ENCODE measurements at places on chromosomes 13 and 19. TPM values are rescaled to one million over a fixed set of nuclear protein-coding genes. Genes with fewer than 3 reads are reported as not detected.
A peak's percentile ranks its signal among the peaks of the same experiment; 100 is the strongest.

Gene TFPT
- 8.8 TPM for total RNA-seq

Gene PSG7
- total RNA-seq = not detected

Gene EFNA2
- not detected for total RNA-seq

Gene SLC5A5
- total RNA-seq = not detected

Gene SLC25A23
- 89.6 TPM for total RNA-seq

Gene PSG1
- not detected for total RNA-seq

Gene WASF3
- 20.0 TPM for total RNA-seq

Gene C19orf85
- total RNA-seq = not detected

Gene EHD2
- total RNA-seq = 195 TPM

Gene CD33
- total RNA-seq = 11.7 TPM

Gene FGF21
- not detected for total RNA-seq

- DNase-seq = no peak
Observed at GRCh38 chr13:83563499-83563898, 318.8 kb downstream of the SLITRK1 start.

DNA sequence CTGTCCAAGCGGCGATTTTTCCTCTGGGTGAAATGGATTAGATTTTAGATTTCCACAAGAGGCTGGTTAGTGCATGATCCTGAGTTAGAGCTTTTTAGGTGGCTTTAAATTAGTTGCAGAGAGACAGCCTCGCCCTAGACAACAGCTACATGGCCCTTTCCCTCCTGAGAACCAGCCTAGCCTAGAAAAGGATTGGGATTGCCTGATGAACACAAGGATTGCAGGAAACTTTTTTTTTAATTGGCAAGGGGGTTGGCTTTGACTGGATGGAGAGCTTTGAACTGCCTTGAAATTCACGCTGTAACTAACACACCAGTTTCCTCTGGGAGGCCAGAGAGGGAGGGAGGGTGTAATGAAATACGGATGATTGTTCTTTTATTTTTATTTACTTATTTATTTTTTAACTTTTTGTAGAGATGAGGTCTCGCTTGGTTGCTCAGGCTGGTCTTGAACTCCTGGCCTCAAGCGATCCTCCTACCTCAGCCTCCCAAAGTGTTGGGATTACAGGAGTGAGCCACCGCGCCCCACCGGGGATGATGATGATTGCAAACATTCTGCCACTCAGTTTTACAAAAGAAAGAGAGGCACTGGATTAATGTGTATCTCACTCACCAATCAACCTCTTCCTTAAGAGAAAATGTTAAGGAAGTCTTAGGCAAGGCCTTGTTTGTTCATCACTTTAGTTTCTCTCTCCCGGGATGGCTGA is 1.9 kb downstream of the LDLR start:
- DNase-seq = no peak

DNA sequence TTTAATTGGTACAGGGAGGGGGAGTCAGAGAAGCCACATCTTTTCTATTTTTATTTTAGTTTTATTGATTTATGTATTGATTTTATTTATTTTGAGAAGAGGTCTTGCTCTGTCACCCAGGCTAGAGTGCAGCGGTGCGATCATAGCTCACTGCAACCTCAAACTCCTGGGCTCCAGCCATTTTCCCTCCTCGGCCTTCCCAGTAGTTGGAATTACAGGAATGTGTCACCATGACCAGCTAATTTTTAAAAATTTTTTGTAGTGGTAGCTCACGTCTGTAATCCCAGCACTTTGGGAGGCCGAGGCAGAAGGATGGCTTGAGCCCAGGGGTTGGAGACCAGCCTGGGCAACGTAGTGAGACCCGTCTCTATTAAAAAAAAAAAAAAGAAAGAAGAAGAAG is 4.1 kb downstream of the IL27RA start:
- DNase-seq = no peak

GRCh38 chr19:41887711-41888382 is 4.9 kb downstream of the ARHGEF1 start:
- no peak for DNase-seq

- no peak for DNase-seq
Observed at GRCh38 chr13:20332361-20333096, 100.4 kb upstream of the GJB6 start.

- DNase-seq = no peak
Observed at GRCh38 chr19:14033946-14034345, 2.4 kb downstream of the IL27RA start.

DNA sequence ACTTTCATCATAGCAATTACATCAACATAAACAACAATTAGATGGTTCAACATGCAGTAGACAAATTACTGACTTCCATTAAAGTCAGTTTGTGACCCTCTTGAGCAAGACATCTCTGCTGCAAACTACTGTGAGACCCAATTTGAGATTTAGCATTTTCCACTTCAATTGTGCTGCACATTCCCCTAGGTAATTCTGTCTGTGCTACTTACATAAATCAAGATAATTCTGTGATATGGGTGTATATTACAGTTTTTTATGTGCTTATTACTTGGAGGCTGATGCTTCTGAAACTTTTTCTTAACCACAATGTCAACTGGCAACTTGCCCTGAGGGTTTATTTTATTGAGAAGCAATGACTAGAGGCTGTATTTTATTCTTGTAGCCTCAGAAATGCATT is 1714.4 kb downstream of the OLFM4 start:
- DNase-seq = no peak

DNA sequence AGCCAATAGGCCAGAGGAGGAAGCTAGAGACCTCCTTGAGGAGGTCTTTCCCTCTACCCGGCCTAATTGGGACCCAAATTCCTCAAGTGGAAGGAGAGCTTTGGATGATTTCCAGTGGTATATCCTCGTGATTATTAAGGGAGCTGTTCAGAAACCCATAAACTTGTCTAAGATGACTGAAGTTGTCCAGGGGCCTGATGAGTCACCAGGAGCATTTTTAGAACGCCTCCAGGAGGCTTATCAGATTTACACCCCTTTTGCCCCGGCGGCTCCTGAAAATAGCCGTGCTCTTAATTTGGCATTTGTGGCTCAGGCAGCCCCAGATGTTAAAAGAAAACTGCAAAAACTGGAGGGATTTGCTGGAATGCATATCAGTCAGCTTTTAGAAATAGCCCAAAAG is 198.1 kb downstream of the ZNF486 start:
- DNase-seq = no peak

- no peak for DNase-seq
Observed at GRCh38 chr13:19927117-19927748, 31.3 kb upstream of the ZMYM2 start.

GRCh38 chr19:5006201-5006600 is 37.3 kb downstream of the KDM4B start:
- no peak for DNase-seq

DNA sequence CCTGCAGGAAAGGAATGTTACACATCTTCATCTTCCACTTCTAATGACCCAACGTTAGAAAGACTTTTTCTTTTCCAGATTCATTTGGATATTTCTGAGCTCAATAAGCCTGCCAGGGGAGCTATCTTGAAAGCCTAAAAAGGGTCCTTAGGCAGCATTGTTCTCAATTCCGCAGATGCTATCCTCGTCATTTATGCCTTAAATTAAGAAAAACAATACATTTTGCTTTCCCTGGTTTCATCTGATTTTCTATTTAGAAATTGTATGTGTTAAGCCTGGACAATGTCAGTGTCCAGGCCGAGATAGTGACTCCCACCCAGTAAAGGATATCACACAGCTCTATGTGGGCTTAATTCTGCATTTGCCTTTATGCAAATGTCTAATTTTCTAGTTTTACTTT is 721.3 kb downstream of the DIAPH3 start:
- no peak for DNase-seq

- DNase-seq = peak; percentile 92
Observed at GRCh38 chr19:52734893-52735661, at the start of gene ZNF611. TSS of gene ZNF611 (minus strand) at chr19:52735044. CDS start at chr19:52715894, 19,150 bp downstream.

- no peak for DNase-seq
Observed at GRCh38 chr13:26787961-26788360, 27.4 kb upstream of the GPR12 start.

- DNase-seq = no peak
Observed at GRCh38 chr13:36872621-36873020, 47.4 kb downstream of the SMAD9 start.

DNA sequence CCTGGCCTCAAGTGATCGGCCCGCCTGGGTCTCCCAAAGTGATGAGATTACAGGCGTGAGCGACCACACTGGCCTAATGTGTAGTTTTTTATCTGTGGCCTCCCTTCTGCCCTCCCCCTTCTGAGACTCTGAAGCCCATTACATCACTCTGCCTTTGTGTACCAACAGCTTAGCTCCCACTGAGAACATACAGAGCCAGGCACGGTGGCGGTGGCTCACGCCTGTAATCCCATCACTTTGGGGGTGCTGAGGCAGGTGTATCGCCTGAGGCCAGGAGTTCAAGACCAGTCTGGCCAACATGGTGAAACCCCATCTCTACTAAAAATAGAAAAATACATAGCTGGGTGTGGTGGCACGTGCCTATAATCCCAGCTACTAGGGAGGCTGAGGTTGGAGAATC is 12.6 kb downstream of the NCR1 start:
- DNase-seq = no peak

- no peak for DNase-seq
Observed at GRCh38 chr13:85575110-85575509, 224.1 kb downstream of the SLITRK6 start.

DNA sequence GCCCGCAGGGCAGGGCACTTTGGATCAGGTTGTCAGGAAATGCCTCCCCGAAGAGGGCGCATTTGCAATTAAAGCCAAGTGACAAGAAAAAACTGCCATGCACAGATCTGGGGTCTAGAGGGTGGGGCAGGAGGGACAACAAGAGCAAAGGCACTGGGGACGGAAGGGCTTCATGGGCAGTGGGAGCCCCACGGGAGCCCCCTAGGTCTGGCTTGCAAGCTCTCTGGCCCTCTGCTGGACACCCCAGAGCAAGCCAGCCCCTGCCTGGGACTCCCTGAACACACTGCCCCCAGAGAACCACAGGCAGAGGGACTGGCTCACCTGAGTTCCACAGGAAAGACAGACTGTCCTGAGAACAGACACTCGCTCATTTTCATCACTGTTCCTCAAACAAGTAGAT is 30.2 kb upstream of the C19orf12 start:
- DNase-seq = no peak

- DNase-seq = no peak
Observed at GRCh38 chr19:47419030-47419783, at the start of gene MEIS3. TSS of gene MEIS3 (minus strand) at chr19:47419527. CDS start at chr19:47419081, 446 bp downstream.

- DNase-seq = no peak
Observed at GRCh38 chr13:99267927-99268326, 9.7 kb upstream of the GPR18 start.

All from thoracic aorta (tissue), 2 donors.